ENCODE measurements at places on chromosomes 13 and 19.

DNA sequence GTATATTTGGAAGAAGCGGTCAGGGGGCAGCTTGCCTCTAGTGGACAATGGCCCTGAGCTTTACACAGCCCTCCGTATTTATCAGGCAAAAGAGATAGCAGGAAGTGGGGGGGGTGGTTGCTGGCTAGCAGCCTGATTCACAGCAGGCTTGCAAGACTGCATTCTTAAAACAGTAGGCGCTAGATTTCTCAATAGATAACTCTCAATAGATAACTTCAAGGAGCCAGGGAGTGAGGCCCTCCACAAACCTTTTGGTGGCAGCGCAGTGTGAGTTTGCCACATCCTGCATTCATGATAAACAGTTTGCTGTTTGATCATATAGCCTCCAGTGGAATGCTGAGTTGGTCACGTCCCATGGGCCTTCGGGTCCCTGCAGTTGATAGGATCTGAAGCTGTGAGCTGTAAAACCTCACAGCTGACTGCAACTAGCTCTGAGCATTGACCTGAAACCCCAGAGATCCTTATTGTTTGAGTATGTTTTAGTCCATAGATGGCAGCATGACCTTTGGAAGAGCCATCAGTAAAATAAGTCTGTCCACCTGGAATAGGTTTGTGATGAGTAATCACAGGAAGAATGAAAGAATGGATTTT, 12.2 kb downstream of the FPR3 start:
- no peak for DNase-seq

DNA sequence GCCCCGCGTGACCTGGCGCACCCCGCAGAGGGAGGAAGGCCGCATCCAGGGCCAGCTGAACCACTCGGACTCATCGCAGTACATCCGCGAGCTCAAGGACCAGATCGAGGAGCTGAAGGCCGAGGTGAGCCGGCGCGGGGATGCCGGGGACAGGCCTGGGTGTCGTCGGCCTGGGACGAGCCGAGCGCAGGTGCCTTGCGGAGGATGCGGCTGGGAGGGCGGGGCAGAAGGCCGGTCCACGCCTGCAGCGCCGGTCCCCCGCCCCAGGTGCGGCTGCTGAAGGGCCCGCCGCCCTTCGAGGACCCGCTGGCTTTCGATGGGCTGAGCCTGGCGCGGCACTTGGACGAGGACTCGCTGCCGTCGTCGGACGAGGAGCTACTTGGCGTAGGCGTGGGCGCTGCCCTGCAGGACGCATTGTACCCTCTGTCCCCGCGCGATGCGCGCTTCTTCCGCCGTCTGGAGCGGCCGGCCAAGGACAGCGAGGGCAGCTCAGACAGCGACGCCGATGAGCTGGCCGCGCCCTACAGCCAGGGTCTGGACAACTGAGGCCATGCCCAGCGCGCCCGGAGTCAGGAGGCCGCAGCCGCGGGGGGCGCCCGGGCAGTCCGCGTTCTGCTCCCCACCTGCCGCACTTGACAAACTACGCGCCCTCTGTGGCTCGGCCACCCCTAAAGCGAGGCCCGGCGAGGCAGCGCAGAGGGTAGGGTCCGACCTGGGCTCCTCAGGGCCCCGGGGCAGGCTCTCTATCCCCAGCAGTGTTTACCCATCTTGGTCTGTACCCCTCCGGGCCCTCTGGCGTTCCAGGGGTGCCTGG, 10.8 kb downstream of the PRR36 start:
- no peak for DNase-seq

DNA sequence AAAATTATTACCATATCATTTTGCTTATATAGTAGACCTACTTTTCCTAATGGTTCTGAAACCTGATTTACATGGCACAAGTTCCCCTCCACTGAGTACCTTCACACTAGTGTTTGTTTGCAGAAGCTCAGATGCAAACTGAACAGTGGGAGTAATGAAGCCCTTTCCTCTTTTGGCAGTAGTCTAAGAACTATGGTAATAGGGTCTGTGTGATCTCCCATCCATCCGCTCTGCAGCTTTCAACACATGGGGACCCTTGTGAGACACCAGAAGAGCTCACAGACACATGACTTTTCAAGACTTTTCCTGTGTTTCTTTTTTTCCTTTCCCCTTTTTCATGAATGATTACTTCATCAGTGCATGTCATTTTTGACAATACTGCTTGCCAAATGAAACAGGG, 336.0 kb downstream of the ATP8A2 start:
- DNase-seq, result no peak

- DNase-seq, result no peak
Observed at GRCh38 chr13:99766641-99767045, 204.9 kb downstream of the ZIC5 start.

DNA sequence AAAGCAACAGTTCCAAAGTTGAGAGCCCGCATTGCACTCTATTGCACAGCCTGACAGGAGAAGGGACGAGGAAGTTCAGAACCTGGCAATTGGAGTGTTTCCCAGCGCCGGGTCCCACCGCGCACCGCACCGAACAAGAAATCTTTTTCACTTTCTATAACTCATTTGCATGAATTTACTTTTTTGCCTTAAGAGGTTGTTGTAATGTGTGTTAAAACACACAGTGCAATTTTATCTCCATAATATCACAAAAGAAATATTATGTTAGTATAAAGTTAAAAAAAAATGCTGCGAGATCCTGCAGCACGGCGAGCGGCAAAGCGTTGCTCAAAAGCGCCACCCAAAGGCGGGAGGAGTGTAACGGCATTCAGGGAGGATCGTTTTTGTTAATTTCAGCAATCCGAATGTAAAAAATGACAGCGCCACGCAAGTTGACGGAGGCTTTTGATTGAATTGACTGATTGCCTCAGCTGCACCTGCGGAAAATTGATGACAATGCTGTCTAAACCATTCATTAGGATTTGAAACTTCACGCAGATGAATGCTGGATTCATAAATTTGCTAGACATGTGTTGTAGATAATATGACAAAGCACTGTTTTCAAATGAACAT, 303.6 kb upstream of the ZNF507 start:
- no peak for DNase-seq

GRCh38 chr13:49497272-49497671, 1.5 kb downstream of the PHF11 start:
- no peak for DNase-seq

DNA sequence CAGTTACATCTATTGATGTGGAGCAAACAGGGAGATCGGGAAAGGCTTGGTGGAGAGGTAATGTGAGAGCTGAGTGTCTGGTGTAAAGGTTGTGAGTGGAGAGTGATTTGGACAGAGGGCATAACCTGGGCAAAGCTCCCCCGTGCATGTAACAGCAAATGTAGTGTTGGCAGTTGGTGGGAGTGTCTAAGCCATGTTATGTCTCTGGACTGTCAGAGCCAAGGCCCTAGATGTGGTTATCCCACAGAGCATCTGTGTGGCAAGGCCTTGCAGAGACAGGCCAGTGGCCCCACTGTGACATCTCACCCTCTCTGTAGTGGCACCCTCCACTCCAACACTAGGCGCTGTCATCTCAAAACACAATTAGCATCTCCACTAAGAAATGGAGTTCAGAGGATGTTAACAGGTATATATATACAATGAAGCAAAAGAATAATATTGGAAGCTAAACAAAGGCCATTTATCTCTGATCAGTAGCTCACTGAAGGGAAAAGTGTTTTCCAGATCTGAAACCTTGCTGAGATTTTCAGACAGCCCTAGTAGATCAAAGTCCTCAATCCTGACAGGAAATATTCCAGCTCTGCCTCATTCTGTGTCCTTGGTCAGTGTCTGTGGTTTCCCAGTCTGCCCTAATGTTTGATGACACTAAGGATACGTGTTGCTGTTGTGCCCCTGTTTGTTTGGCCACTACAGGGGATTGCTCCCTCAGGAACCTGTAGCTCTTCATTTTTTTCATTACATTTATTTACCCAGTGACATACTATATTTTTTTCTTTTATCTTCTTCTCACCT, 20.2 kb downstream of the POLR1D start:
- DNase-seq, result no peak

- DNase-seq, result no peak
Observed at GRCh38 chr13:34351134-34351533, 533.2 kb downstream of the RFC3 start.

GRCh38 chr13:62085337-62086229, 669.9 kb upstream of the PCDH20 start:
- no peak for DNase-seq

Data from caudate nucleus (tissue), 63 donors.